ENCODE measurements at places on chromosomes 13 and 19. TPM values are rescaled to one million over a fixed set of nuclear protein-coding genes. Genes with fewer than 3 reads are reported as not detected.

Gene LRRC25
- total RNA-seq = 0.76 TPM

Gene SIGLEC5
- total RNA-seq = 0.24 TPM

- DNase-seq = no peak
Observed at GRCh38 chr19:19409205-19409604, 3.7 kb downstream of the GATAD2A start.

DNA sequence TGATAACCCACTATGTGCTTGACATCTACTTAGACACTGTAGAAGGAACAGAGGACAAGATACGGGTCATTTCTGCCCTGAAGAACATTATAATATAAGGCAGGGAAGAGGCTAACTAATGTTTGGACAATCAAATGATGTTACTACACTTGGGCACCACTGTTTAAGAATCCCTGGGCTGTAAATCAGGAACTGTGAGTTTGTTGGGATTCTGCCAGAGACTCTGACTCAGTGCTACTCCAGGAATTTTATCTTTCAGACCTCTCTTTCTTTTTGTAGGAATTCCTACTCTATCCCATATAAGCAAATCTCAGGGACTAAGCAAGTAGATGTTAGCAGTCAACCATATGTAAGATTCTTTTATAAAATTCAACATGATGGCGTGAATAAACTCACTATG is 3.1 kb upstream of the ZNF471 start:
- DNase-seq = no peak

Gene RETN
- not detected for total RNA-seq

DNA sequence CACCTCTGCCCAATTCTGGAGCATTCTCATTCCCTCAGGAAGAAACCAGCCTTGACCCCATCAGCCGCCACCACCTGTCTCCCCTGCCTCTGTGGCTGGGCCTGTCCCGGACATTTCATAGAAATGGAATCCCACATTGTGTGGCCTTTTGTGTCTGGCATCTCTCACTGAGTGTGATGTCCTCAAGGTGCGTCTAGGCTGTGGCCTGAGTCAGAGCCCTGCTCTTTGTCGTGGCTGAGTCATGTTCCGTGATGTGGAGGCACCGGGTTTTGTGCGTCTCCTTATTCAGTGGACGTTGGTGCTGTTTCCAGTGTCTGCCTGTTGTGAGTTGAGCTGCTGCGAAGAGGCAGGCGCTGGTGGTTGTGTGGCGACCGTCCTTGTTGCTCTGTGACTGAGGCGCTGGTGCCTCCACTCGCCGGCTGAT is 3.5 kb downstream of the FZR1 start:
- no peak for DNase-seq

Measured in naive thymus-derived CD4-positive, alpha-beta T cell (primary cell).